ENCODE measurements at places on chromosomes 16 and 17.

DNA sequence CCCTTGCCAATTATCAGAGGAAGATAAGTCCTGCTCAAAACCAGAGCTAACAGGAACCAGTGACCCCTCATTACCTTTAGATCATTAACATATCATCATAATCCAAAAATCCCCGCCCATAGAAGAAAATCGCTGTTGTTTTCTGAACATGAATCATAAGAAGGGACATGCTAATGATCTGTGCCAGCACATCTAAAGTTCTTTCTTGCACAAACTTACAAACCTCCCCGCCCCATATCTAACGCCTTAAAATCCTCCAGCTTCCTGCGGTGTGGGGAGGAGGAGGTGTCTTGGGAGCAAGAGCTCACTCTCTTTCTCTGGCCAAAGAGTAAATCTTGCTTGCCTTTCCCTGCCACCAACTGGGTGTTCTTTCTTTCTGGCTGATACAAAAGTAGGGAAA is 78.3 kb downstream of the IRX3 start:
- DNase-seq = no peak

- DNase-seq = peak; percentile 65
Observed at GRCh38 chr17:30290696-30291542, 825 bp downstream of the BLMH start.

DNA sequence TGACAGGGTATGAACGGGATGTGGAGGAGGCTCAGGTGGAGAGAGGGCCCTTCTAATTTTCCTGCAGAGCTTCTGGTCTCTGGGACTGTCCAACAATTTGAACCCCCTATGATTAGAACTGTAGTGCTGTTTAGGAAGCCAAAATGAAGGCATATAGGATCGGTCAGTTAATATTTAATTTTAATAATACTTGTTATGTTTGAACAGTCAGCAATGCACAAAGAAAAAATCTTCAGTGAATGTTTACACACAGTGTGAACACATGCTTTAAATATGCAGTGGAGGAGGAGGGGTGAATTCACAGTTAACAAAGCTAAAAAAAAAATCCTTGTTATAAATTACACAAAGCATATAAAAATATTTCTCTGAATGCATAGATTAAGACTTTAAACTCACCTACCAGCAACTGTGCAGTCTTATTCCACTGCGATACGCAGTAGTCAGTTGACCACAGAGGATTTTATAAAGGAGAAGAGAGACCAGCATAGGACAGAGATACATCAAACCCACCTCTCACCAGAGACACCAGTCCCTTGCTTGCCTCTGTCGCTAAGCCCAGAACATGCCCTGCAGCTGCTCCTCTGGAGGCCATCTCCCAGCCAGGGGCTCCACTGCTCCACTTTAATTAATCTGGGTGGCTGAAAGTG is 14.6 kb downstream of the ANKRD40 start:
- DNase-seq = no peak

DNA sequence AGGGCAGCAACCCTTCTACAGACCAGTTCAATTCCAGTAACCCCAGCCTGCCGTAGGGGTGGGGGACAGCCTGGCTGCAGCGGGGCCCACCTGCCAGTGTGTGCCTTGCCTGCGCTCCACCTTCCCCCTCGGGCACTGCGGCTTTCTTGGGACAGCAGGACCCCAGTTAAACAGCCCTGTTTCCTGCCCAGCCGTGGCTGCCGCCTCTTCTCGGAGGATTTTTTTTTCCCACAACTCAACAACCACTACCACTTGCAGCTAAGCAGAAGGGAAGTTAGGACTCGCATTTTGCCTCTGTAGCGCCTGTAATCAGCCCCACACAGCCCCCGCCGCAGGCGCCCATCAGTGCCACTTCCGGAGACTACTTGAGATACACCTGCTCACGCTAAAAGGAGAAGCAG is 76.1 kb downstream of the RAI1 start:
- DNase-seq = no peak
